ENCODE measurements at places on chromosomes 11 and 22.

DNA sequence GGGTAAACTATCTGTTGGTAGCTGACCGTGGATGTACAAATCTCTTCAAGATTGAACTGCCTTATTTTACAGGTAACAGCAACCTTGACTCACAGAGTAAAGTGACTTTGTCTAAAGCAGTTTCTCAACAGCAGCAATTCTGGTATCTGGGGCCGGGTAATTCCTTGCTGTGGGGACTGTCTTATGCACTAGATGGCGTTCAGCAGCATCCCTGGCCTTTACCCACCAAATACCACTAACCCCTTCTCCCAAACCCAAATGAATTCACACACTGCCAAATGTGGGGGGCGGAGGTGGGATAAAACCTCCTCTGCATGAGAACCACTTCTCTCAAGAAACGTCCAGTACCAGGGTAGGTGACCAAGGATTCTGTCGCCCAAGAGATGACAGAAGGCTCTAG lies 1.7 kb upstream of the INCENP start:
- DNase-seq, result no peak

DNA sequence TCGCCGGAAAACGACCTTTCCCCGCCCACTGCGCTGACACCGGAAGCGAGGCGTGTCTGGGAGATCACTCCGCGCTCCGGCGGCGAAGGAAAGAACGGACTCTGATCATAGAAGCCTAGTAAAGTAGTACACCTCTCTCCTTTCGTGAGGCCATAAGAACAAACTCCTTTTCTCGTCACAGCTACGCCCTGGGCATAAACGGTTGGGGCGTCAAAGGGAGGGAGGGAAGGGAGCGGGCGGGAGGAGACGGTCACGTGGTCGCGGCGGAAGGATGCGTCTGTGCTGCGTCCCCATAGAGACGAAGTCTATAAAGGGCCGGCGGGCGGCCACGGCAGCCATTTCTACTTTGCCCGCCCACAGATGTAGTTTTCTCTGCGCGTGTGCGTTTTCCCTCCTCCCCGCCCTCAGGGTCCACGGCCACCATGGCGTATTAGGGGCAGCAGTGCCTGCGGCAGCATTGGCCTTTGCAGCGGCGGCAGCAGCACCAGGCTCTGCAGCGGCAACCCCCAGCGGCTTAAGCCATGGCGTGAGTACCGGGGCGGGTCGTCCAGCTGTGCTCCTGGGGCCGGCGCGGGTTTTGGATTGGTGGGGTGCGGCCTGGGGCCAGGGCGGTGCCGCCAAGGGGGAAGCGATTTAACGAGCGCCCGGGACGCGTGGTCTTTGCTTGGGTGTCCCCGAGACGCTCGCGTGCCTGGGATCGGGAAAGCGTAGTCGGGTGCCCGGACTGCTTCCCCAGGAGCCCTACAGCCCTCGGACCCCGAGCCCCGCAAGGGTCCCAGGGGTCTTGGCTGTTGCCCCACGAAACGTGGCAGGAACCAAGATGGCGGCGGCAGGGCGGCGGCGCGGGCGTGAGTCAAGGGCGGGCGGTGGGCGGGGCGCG lies at the start of gene ATF4:
Gene ATF4, plus strand, starts transcription at position 337 of the 880 bp plus-strand sequence. CDS start 884 bp downstream, outside the sequence.
- peak; percentile 81 for DNase-seq

DNA sequence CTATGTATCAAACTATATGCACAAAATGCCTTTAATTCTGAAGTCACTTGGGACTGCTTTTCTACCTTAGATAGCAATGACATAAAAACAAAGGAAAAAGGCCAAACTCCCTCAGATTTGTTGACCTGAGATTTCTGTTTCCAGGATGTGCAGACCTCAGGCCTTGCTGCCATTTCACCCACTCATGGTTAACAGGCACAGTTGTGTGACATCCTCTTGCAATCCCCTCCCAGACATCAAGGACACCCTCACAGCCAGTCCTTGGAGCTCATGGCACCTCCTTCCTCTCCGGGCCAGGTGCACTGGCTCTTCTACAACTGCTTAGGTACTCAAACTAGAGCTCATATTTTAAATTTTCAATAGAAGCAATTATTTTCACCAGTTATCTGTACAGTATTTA lies 37.3 kb downstream of the SERPIND1 start:
- no peak for DNase-seq

- DNase-seq, result no peak
Measured at GRCh38 chr22:30783021-30783420, 88.3 kb downstream of the OSBP2 start.

- no peak for DNase-seq
Measured at GRCh38 chr22:50456466-50457234, 18.2 kb downstream of the SBF1 start.

- no peak for DNase-seq
Measured at GRCh38 chr11:75964071-75964470, 149.1 kb downstream of the UVRAG start.

DNA sequence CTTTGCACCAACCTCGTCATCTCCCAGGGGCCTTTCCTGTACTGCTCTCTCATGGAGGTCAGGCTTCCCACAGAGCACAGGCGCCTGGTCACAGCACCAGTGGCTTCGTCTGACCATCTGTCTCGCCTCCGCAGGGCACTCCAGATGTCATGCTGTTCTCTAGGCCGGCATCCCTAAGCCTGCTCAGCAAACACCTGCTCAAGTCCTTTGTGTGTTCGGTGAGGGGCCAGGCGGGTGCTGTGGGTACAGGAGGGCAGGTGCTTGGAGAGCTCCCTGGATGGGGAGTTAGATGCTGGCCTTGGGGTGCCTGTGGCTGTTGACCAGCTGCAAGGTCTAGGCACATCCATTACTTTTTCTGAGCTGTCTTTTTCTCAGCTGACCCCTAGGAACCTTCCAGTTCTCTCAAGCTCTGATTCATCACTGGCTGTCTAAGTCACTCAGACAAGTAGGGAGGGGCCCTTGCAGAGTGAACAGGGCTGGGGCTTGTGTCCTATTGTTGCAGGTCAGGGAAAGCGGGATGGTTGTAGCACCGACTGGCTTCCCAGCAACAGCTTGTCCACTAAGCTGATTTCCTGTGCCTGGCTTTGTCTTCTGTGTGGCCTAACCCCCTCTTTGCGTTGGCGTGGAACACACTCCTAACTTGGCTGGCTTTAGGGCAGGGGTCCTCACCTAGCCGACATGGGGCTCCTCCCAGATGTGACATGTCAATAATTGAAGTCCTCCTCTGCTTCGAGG lies 9.2 kb downstream of the CLDN5 start:
- DNase-seq, result no peak

DNA sequence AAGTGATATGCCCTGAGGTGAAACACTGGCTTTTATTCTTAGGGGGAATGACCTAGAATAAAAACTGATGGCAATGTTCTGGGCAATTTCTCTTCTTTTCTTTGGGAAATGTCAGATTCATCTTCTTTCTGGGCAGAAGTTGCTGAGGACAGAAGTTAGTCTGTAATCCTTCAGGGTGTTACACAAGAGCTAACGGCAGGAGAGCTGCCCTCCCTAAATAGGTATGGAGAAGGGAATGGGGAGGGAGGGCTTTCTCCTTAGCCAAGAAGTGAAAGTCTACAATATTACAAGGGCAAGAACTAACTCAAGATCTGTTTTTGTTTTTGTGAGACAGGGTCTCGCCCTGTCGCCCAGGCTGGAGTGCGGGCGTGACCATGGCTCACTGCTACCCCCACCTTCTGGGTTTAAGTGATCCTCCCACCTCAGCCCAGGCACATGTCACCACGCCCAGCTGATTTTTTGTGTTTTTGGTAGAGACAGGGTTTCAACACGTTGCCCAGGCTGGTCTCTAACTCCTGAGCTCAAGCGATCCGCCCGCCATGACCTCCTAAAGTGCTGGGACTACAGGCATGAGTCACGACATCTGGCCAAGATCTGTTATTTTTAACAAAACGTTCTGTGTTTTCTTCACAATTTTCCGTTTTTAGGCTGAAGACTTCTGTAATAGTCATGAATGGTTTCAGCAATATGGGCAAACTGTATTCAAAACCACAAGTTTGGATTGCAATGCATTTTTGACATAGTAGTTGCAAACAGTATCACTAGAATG lies 7.2 kb downstream of the PIWIL4 start:
- DNase-seq, result no peak

- DNase-seq, result no peak
Measured at GRCh38 chr11:20172721-20173447, 12.6 kb upstream of the DBX1 start.

GRCh38 chr22:39725351-39726035 lies 154.9 kb downstream of the CACNA1I start:
- DNase-seq, result no peak

DNA sequence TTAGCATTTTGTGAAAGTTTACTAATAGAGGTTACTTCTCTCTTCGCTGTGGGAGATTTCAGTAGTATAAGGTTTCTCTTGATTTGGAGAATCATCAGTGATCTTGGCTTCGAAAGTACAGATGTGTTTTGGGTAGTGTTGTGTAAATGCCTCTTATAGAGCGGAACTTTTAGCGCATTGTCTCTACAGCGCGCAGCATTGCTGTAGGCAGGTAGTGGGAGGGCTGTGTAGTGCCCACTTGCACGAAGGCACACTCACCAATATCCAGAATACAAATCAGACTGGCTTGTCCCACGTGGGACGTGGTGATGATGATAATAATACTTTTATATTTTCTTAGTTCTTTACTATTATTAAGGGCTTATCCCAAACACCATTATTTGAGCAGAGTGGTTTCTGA lies 51.4 kb downstream of the FAM83F start:
- DNase-seq, result no peak

DNA sequence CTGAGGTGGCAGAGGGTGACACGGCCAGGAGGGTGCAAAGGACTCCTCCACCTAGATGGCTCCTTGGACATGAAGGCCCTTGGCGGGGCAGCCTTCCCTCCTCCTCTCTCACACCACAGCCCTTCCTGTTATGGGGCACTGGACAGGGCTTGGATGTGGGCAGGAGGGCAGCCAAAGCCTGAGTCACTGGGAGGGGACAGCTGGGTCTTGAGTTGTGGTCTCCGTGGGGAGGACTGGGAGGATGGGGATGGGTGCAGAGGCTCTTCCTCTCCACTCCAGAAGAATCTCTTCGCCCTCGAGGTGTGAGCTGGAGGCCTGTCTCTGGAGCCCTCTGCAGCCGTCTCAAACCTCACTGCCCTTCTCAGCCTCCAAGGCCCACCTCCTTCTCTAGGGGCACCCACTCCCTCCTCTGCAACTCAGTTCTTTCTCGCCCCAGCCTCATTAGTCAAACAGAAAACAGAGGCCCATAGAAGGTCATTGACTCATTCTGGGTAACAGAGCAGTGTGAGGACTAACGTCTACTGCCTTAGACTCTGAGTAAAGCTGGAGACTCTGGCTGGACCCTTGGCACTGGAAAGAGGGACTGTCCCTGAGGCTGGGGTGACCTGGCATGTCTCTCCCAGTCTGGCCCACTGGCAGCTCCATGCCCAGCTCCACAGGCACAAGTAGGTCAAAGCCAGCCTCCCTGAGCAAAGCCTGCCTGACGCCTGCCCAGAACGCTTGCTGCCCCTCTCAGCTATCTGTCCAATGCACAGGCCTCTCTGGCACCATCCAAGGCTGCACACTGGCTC lies 47.5 kb upstream of the CDON start:
- DNase-seq, result no peak

GRCh38 chr11:75526192-75526541 lies 426 bp upstream of the GDPD5 start:
- no peak for DNase-seq

GRCh38 chr22:49322861-49323622 lies 504.6 kb downstream of the BRD1 start:
- no peak for DNase-seq

DNA sequence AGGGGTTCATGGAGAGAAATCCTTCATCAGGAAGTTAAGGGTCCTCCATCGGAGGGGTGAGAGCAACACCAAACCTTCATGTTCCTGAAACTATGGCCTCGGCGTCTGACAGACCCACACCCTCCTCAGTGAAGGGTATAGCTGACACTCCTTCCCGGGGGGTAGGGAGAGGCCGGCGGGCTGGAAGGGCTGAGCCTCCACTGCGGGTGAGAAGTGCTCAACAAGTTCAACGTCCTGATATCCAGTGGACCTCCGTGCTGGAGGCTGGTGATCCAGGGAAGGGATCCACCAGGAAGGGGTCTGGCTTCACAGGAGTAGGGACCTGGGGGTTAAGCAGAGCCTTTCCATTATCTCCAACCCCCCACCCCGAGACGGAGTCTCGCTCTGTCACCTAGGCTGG lies 12.3 kb downstream of the CARS1 start:
- DNase-seq, result no peak

- DNase-seq, result no peak
Measured at GRCh38 chr11:111298413-111299100, at the start of gene POU2AF3. Gene POU2AF3 (plus strand): TSS chr11:111298546. CDS start chr11:111298582, 36 bp downstream.

DNA sequence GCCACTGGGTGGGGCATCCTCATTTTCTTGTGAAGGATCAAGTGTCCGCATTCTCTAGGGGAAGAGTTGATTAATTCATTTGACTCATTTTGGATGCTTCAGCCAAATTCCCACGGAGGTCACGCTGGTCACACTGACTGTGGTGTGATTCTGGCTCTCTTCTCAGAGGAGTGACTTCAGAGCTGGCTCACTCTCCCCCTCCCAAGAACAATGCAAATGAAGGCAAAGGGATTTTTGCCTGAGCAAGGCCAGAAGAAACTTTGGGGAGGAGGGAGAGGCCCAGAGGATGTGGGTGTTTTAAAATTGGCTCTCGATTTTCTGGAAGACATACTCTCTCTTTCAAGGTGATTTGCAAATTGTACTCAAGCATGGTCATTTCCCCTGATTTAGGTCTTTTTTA lies 51.1 kb upstream of the LMO2 start:
- DNase-seq, result no peak
